ENCODE measurements at places on chromosomes 3 and 15.

DNA sequence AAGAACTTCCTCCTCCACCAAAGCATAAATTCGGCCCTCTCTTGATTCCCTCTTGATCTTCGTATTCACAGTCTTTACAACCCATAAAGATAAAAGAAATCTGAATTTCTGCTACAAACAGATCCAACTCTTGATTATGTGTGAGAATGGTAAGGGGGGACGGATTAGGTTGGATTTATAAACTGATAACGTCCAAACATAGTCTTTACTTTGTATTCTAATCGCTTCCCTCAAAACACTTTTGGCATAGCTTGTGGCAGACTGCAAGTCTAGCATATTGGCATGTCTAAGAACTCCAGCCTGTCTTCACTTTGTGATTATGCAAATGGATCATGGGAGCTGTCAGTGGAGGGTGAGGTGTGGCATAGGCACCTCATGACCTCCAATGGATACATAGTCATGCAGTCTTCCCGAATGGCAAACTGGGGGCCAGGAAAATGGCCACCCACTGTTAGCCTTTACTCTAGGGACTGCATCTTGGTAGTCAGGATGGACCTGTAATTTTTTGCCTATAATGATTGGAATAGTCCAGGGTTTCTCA lies 24.3 kb upstream of the GPR171 start:
- no peak for DNase-seq

- no peak for DNase-seq
Observed at GRCh38 chr3:112308151-112308911, 14.3 kb upstream of the SLC9C1 start.

- DNase-seq: peak; percentile 36
Observed at GRCh38 chr3:27357665-27358258, 11.4 kb downstream of the NEK10 start.

GRCh38 chr3:70359711-70360110 lies 47.3 kb upstream of the MDFIC2 start:
- DNase-seq: no peak

DNA sequence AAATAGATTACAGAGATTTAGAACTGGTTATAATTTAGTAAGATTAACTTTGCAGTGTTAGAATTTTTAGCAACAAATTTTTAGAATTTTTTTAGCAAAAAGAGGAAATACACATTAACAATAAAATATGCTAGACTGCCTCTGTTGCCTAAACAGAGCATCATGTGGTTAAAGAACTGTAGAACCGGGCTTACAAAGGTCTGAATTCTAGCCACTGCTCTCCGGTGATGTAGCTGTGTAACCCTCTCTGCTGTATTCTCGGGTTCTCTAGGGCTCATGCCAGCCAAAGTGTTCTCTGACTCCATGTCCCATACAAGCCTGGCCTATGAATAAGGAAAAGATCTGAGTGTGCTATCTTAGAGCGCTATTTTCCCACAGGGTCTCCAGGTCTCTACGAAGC lies 2.9 kb upstream of the P2RY12 start:
- DNase-seq: no peak

DNA sequence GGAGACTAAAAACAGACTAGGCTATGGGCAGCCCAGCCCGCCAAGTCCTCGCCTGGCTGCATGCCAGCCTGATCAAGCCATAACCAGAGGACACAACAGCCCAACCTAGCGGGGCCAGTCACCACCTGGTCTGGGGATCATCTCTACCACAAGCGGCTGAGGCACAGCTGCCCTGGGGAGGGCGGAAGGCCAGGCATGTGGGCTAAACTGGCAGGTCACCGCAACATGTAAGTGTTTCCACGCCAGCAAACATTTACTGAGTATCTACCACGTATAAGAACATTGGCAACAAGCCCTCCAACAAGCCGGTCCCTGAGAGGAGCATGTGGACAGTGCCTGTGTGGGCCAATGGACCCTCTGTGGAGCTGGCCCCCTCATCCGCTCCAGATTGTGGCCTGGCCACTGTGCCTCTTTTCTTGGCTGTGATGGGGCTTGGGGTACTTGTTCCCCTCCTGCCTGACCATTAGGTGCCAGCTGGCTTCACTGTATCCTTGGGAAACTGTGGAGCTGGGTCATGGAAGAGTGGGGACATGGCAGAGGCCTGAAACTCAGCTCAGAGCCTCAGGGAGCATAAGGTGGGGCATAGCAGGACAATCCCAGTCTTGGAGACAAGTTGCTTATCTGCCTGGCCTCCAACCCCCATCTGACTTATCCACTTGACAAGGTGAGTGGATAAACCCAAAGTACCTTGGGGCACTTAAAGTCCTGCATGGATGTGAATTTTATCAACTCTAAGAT lies 9.0 kb downstream of the UBXN7 start:
- no peak for DNase-seq

DNA sequence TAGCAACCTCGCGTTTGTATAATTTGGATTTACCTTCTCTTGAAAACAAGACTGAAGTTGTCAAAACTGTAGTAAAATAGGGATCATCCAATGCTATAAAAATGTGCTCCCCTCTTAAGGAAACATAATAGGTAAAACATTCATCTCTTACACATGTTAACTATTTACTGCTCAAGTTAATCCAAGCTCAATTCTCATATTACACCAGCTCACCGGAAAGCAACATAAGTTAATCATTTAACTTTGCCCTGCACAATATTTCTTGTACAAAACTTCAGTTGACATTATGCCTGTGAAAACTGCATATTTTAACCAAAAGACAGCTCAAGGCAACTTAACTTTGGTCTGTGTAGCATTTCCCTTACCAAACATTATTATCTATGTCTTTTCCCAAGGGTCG lies 634.2 kb downstream of the NAALADL2 start:
- DNase-seq: no peak
